Esophagus squamous epithelium (tissue), 5 donors: ENCODE measurements at places on chromosomes 16 and 17.

DNA sequence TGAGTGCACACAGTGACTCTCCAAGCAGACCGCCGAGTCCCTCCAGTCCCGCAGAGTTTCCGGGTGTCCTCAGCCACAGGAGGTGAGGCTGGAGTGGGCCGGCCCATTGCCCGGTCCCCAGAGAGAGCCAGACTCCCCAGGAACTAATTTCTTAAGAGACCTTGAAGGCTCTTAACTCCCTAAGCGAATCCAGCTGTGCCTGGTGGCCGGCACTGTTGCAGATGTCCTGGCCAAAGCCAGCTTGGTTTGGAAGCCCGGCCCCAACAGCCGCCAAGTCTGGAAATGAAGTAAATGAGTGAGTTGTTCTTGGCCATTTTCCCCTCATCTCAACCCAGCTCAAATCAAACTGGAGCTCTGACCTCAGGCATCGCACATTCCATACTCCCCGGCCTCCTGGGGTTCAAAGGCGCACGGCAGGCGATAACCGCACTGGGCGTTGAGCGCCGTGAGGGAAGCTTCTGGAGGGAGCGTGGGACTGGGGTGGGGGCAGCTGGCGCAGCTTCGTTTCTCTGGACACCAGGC, 42.0 kb downstream of the CMIP start:
- DNase-seq, result no peak

- DNase-seq, result no peak
Measured at GRCh38 chr17:34635876-34636275, 56.5 kb downstream of the TMEM132E start.

DNA sequence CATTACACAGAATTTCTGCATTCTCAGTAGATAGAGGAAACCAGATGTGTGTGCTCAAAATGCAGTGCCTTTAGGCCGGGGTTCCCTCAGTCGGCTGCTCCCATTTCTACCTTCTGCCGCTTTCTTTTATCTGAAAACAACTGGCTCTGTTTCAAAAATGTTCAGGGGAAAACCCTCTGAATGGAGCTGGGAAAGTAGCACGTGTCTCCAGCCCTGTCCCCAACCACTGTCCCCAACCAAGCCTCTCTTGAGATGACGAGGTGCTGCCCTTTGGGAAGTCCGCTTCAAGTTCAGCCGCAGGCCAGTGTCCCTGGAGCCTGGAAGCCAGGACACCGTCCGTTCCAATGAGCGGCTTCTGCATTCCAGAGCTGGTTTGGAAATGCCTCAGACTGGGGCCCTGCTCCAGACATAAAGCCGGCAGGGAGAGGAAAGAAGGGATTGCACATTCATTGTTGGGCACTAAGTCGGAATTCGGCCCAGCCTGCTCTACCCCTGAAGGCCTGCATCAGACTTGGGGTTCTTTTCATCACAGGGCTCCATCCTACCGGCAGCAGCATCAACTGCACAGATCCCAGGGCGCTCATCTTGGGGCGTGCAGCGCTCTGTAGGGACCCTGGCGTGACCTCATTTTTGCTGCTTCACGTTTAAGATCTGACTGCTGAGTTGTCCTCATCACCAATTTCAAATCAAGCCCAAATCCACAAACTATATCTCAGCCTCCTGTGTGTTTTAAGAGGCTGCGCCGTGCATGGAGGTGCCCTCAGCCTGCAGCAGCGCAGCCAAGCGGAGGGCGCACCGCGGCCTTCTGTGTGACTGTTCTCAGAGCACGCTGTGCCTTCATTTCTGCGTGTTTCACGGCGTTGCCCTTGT, 111.3 kb downstream of the BANP start:
- DNase-seq, result no peak

DNA sequence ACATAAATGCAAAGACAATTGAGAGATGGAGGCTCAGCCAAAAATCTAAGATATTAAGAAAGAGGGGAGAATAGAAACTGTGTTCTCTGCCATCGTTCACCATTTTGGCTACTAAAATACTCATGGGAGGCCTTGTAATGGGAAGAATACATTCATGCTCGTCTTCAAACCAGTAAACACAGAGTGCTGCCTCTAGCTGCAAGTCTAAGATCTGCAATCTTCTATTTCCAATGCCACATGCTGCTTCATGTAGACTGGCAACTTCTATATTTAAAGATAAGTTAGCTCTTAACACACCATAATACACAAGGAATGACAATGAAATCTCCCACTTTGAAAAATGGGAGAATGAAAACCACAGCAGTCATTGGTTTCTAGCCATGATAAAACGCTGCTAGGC, 387.3 kb downstream of the HS3ST3B1 start:
- DNase-seq, result no peak

- DNase-seq, result no peak
Measured at GRCh38 chr17:68954146-68954896, 871 bp downstream of the ABCA8 start.

DNA sequence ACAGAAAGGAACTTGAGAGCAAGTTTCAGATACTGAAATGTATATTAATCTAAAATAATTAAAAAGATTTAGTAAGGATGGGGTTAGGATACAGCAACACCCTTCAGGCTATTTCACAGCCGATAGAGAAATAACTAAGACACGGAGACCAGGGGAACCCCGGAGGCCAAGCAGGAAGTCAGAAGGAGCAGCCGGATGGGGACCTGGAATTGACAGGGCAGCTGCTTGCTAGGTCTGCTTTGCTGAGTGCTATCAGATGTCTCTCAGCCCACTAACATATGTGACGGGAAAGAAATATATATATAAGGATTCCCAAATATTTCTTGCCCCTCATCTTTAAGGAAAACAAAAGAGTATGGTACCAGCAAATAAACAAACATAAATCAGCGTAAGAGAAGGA, 154.1 kb upstream of the CDH5 start:
- no peak for DNase-seq

DNA sequence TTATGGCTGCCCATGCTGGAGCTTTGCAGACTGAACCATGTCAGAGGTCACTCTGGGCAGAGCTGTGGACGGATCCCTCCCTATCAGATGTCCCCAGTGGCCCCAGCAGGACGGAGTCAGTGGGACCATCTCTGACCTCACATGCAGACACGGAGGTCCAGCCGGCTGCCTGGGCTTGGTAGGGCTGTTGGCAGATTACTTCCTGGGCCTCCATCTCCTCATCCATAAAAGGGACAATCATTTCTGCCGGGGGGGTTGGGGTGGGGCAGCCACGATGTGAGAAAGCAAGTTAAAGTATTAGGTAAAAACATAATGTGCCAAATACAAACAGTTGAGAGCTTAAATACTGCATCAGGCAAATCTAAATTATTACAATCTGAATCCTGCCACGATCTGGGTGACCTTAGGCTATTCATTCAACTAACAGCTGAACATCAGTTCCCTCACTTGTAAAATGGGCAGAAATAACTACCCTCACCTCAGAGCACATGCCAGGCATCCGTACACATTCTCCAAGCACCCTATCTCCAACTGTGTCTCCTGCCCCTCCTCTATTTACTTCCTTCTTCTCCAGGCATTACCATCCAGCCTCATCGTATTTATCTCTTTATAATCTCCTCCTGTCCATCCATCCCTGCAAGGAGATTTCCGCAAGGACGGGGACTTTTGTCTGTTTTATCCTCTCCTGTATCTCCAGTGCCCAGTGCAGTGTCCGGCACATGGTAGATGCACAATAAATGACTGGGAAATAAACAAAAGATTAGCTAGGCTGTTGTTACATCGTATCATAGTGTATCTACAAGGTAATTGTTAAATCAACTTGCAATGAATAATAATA, 192.3 kb upstream of the FOXF1 start:
- DNase-seq, result no peak

GRCh38 chr16:77969861-77970260, 52.5 kb upstream of the CLEC3A start:
- no peak for DNase-seq

DNA sequence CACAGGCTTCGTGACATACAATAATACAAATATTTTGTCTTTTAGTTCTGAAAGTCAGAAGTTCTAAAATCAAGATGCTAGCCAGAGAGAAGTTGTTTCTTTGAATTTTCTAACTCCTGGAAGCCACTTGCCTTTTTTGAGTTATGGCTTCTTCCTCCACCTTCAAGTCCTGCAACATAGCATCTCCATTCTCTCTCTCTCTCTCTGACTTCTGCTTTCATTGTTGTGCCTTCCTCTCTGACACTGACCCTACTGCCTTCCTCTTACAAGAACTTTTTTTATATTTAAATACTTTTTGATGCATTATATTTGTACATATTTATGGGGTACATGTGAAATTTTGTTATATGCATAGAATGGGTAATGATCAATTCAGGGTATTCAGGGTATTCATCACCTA, 205.9 kb downstream of the MAP2K6 start:
- DNase-seq, result no peak

DNA sequence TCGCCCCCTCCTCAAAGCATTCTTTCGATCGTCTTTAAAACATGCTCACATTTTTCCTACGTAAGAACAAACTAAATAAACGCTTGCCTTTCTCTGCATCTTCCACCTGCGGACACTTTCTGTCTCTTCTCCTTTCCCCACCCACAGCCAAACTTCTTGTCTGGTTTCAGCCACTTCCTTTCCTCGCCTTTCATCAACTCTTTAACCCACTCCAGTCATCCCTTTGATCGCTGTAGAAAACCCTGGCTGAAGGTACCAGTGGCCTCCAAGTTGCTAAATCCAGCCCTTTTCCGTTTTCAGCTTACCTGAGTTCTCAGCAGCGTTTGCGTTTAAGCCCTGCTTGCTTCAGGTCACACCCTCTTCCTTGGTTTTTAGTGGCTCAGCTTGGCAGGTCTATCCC, 483 bp downstream of the RPA1 start:
- no peak for DNase-seq

- no peak for DNase-seq
Measured at GRCh38 chr17:72852277-72852938, 240.1 kb downstream of the SLC39A11 start.

GRCh38 chr17:65601145-65601544, 39.7 kb upstream of the AXIN2 start:
- no peak for DNase-seq

- DNase-seq, result no peak
Measured at GRCh38 chr17:73192206-73192893, 505 bp upstream of the COG1 start.

GRCh38 chr17:58369214-58370031, 17.4 kb upstream of the SUPT4H1 start:
- no peak for DNase-seq

DNA sequence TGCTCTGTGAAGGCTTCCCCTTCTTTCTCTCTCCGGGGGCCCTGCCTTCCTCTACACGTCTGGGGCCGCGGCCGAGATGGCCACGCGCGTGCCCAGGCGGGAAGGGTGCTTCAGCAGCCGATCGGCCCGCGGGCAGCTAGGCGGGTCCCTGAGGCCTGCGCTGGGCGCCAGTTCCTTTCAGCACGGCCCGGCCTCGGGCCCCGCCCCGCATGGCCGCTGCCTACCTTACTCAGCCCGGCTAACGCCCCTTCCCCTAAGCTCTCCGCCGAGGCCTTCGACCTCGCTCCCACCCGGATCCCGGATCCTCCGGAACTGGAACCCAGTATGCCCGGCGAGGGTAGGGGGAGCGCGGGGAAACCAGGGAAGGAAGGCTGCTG, 335 bp downstream of the TMEM11 start:
- DNase-seq, result no peak
